DND-41 (cell line): ENCODE measurements at places on chromosomes 7 and 10.

GRCh38 chr7:29091715-29092114 lies 54.6 kb downstream of the CPVL start:
- DNase-seq, result no peak

DNA sequence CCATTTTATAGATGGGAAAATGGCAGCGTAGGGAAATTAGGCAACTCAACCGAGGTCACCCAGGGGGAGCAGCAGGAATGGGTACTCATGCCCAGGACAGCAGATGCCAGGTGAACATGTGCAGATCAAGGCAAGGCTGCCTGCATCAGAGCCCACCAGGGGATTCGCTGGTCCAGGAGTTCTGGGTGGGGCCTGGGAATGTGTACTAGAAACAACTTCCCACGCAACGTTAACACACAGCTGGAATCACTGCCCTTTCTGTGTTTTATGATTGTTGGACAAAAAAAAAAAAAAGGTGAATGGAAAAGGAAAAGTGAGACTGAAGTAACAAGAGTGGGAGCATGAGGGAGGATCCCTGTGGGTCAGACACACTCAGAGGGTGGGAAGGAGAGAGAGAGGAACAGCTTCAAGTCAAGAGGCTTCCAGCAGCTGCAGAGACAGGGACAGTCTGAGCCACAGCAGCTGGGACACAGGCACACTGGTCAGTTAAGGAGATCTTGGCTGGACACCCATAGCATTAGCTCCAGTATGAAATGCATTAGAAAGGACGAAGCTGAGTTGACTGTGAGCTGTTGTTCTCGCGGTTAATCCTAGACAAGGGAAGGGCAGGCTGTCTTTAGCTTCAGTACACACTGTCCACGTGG lies 187.9 kb upstream of the INHBA start:
- no peak for DNase-seq

DNA sequence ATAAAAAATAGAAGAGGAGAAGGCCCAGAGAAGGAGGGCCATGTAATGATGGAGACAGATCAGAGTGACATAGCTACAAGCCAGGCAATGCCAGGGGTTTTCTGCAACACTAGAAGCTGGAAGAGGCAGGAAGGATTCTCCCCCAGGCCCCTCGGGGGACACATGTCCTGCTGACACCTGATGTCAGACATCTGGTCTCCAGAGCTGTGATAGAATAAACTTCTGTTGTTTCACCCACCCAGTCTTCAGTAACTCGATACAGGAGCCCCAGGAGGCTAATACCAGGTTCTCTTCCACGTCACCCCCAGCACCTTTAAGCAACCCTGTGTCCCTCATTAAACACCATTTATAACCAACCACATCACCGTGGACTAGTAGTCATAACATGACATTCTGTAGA lies 94.9 kb downstream of the TMEM130 start:
- DNase-seq, result no peak

DNA sequence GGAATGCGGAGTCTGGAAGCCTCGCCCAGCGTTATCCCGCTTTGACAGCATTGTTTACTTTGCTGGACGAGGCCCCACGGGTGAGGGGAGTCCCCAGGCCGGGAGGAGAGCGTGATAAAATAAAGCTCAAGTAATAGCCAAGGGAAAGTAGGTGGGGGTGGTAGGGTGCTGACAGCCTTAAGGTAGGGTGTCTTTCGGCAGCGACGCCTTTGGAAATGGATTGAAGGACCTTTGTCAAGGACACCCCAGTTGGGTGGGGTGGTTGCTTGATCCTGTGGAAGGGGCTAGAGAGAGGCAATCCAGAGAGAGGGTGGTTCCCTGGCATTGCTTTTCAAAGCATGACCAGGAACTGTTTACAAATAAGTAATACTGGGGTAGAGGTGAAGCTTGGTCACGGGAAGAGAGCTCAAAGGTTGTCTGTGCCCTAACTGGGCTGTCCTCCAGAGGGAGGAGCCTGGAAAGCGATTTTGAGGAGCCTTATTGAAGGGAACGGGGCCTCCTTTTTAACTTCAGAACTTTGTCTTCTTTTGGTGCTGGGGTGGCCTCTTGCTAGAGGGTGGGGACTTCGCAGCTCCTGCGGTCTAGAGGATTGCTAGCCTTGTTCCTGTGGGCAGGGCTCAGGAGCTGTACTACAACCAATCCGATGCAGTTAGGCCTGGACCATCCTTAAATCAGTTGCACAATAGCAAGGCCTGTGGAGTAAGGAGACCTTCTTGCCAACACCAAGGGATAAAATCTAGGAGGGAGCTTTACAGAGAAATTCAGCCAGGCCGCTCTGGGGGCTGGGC lies 1.3 kb downstream of the EIF4EBP2 start:
- DNase-seq, result peak; percentile 74

DNA sequence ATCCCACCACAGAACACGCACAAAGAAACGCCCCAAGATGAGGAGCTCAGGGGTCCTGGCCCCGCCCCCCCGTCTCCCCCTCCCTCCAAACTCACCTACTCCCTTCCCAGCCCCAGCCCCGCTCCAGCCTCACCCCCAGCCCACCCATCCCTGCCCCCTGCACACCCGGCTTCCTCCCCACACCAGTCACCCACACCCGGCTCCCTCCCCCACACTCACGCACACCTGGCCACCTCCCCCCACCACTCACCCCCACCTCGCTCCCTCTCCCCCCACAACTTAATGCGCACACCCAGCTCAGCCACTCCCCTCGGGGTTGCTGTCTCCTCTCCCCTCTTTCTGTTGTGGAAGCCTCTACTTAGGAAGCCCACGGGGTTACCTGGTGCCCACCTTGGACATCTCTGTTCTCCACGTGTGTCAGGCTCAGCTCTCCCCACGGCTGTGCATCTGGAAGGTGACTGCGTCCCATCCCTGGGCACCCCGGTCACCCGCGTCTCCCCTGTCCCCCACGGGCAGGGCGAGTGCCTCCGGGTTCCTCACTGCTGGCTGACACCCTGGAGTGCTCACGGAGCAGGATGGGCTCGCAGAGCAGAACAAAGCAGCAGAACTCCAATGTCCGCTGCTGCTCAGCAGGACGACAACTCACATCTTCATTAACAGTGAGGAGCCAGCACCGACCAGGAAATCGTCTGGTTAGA lies 166.8 kb downstream of the USP6NL start:
- DNase-seq, result peak; percentile 3

DNA sequence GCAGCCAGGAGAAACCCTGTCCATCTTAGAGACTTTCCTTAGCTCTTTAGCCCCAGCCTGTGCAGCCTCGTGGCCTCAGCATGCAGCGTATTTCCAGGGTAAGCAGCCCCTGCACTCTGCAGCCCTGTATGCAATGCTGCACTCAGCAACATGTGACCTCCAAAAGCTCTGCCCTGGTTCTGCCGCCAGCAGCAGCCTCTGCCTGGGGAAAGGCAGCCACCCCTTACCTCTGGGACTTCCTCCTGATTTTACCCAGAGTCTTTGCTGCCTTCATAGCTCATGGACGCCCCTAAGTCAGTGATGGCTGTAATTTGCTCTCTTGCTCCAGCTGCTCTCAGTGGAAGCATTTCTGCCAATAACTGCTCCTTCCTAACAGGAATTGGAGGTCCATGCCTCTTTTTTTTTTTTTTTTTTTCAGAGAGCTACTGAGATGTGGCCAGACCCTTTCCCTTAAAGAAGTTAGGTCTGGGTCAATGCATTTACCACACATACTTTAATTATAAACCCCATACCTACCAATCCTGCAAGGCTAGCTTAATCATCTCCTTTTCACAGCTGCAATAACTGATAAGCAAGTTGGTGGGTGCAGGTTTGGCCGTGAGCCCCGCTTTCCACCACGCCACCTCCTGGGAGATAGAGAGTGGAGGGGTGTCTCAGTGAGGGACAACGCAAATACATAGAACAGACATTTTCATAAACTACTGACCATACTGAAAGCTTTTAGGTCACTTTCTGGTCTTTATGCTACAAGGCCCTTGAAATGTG lies 71.7 kb downstream of the RAMP3 start:
- no peak for DNase-seq

DNA sequence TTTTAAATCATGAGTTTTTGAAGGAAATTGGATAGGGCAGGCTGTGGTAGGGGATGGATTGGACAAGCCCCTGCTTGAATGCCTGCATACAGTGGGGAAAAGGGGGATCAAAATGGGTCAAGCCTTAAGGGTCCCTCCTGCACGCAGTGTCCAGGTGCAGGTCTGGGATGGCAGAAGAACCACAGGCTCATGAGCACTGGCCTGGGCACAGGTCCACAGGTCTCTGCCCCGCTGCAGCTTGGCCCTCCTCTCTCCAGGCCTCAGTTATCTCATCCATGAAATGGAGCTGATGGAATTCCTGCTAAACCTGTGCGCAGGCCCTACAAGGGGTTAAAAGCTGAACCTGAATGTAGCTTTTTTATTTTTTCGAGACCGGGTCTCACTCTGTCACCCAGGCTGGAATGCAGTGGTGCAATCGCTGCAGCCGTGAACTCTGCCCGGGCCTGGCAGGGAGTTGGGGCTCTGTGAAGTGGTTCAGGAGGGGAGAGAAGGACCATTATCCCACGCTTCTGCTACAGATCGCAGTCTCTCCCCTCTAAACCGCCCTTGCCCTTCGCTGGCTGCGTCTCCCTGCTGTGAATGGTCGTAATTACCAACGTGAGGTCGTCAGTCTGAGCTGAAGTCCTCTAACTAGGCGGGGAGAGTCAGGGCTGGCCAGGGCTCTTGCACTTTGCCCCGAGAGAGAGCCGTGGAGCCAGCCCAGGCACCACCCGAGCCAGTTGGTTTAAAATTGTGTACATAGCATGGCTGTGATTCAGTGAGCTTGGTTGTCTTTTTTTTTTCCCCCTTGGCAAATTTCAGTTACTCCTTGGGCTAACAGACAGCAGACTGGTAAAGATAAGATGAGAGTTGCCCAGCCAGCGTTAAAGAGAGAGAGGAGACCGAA lies 77.5 kb upstream of the GTF2I start:
- no peak for DNase-seq

DNA sequence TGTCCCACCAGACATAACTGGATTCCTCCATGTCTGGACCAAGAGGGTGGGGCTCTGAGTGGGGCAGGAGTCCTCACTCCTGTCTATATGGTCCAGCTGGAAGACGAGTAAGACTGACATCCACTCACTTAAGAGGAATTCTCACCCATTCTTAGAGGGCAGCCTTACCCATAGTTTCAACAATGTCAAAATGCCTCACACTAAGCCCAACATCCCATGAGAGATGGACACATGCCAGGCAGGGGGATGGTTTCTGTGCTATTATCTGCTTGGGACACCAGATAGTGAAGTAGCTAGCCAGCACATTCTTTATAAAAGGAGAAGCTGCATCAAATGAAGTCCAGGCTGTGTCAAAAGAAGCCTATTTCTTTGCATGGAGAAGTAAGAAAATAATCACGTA lies 4.7 kb upstream of the LANCL2 start:
- no peak for DNase-seq

DNA sequence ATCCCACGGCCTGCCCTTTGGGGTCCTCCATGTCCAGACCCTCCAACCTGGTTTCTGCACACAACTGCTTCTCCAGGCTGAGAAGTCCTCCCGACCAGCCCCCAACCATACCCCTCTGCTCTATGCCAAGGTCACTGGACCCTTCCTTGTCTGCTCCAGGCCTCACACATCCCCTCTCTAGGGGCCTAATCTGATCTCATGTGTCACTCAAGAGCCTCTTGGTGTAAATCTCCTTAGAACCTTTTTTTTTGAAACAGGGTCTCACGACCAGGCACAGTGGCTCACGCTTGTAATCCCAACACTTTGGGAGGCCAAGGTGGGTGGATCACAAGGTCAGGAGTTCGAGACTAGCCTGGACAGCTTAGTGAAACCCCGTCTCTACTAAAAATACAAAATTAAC lies 17.5 kb upstream of the SERPINE1 start:
- no peak for DNase-seq

GRCh38 chr10:97762056-97762455 lies 9.7 kb downstream of the SFRP5 start:
- DNase-seq, result no peak

DNA sequence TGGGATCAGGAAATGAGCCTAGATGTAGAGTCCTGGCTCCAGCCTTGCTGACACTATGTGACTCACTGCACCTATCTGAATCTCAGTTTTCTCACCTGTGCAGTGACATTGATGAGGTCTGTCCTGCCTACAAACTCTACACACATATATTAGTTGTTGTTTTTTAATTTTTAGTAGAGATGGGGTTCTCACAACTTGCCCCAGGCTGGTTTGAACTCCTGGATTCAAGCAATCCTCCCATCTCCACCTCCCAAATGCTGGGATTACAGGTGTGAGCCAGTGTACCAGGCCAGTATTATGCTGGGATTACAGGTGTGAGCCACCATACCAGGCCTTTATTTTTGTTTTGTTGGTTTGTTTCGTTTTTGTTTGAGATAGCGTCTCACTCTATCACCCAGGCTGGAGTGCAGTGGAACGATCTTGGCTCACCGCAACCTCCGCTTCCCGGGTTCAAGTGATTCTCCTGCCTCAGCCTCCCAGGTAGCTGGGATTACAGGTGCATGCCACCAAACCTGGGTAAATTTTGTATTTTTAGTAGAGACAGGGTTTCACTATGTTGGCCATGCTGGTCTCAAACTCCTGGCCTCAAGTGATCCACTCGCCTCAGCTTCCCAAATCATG lies 11.8 kb upstream of the DDIT4 start:
- no peak for DNase-seq

GRCh38 chr10:76553263-76554032 lies 1084.2 kb downstream of the KCNMA1 start:
- DNase-seq, result no peak

DNA sequence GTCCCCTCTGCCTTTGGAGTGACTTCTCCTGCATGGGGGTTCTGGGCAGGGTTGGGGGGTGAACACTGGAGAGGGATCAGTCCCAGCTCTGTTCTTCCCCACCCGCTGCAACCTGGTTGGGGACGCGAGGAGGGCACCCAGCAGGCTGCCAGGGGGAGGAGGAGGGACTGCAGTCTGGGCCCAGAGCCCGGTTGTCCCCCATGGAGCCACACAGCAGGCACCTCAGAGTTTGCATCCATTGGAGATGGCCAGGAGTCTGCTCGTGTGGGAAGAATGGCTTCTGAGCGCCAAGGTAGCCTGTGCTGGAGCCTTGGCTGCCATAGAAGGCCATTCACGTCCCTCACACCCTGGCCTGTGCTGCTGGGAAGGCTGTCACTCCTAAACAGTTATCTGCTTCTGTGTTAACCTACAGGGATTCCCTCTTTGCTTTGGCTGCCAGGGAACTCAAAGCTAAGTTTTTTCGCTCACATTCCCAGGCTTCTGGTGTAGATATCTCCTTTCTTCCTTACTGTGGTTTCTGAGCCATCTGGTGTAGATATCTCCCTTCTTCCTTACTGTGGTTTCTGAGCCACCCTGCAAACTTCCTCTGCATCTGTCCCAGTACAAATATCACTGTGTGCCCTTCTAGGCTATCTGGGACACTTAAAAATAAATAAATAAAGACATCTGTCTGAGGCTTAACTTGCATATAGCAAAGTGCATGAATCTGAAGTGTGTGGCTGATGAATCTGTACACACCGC lies 133.7 kb downstream of the LHPP start:
- no peak for DNase-seq

- DNase-seq, result no peak
Observed at GRCh38 chr7:41754046-41754445, 51.2 kb upstream of the INHBA start.
